Activated naive CD4-positive, alpha-beta T cell (primary cell): ENCODE measurements at places on chromosomes 5 and 9.

- DNase-seq, result no peak
Measured at GRCh38 chr5:96579711-96580110, 82.5 kb upstream of the CAST start.

DNA sequence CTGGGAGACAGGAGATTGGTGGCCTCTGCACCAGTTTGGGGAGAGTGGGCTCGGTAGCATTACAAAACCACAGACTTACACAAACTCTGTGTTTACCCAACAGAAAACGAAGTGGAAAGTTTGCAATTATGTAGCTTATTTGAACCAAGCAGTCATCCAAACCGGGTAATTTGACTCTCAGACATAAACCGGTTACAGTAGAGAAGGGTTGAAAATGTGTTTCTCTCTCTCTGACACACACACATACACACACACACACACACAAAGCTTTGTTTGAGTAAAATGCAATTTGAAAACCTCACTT, 97.1 kb upstream of the ZNF608 start:
- no peak for DNase-seq

- DNase-seq, result no peak
Measured at GRCh38 chr5:82129723-82130285, 148.3 kb downstream of the RPS23 start.

DNA sequence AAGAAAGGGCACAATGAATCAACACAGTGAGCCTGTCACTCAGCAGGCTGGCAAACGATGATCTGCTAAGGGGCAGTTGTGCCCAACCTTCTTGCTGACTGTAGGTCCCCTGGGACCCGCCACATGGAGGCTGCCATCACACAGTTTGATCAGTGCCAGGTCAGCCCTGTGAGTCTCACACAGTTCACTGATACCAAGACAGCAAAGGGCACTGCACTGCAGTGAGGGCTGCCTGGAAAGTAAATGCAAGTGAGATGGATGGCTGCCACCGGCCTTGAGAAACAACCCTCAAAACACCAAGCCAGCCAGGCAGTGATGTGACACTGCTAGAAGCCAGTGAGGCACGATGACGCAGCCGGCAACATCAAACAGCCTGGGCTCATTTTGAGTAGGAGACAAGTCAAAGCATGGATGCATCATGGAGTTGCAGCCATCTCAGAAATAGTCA, 30.3 kb downstream of the FOXD1 start:
- no peak for DNase-seq

- no peak for DNase-seq
Measured at GRCh38 chr5:129063483-129064113, 31.0 kb upstream of the ISOC1 start.

- DNase-seq, result no peak
Measured at GRCh38 chr9:73148447-73148937, 3.2 kb upstream of the ANXA1 start.

GRCh38 chr9:128163027-128163515, 3.0 kb downstream of the BBLN start:
- no peak for DNase-seq

DNA sequence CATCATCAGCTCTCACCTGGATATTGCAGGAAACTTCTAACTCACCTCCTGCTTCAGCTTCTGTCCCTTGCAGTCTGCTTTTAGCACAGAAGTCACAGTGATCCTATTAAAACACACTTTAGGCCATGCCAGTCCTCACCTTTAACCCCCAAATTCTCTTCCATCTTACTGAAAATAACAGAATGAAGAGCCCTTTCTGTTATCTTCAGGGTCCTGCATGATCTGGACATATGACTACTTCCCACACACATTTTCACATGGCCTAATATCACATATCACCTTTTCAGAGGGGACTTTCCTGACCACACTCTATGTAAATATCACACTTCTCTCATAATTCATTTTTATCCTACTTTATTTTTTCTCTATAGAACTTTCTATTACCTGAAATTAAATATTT, 550.6 kb upstream of the CLINT1 start:
- no peak for DNase-seq

GRCh38 chr9:113164536-113165300, 13.9 kb downstream of the SLC31A2 start:
- no peak for DNase-seq

GRCh38 chr5:43425983-43426382, 13.8 kb upstream of the CCL28 start:
- no peak for DNase-seq

GRCh38 chr9:85200726-85201404, 531.3 kb downstream of the NTRK2 start:
- DNase-seq, result no peak

- no peak for DNase-seq
Measured at GRCh38 chr5:178086266-178086665, 27.1 kb upstream of the N4BP3 start.

DNA sequence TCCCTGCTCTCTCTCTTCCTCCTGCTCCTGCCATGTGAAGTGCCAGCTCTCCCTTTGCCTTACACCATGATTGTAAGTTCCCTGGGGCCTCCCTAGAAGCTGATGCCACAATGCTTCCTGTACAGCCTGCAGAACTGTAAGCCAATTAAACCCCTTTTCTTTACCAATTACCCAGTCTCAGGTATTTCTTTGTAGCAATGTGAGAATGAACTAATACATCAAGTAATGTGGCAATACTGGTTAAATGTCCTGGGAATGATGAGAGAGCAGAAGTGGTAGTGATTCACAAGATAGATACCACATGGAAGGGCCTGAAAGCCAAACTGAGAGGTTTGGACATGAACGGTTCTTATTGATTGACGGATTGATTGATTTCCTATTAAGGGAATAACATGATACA, 62.6 kb upstream of the IL12B start:
- DNase-seq, result no peak

GRCh38 chr5:103178167-103178566, 58.1 kb downstream of the PPIP5K2 start:
- no peak for DNase-seq

DNA sequence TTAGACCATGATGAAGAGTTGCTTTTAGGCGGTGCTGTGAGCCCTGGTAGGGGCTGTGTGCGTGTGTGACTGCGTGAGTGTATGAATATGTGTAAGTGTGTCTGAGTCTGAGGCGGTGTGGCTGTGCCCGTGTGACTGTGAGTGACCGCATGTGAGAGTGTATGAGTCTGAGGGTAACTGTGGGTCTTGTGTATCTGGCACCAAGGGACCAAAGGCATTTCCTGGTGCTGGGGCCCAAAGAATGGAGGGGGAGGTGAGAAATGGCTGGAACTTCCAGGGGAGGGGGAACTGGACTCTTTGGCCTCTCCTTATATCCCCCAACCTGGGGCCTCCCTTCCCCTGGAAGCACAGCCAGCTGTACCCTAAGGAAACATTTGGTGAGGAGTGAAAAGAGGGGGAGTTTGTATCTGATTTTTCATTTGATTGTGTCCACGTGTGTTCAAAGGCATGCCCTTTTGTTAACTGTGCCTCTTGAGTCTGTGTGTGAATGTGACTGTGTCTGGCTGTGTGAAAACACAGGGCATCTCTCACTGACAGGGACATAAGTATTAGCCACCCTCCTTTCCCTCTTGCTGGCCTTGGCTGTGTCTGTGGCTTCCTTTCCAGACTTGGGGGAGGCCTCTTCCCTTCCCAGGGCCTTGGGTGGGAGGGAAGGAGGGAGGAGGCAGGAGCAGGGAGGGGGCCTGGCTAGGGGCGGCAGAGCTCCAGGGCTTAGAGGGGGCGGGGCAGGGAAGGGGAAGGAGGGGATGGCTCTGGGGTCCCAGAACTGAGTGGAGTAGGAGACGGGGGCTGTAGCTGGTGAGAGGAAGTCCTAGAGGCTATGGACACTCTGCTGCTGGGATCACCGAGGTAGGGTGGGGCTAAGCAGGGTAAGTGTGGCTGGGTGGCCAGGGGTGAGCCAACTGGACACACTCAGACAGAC, 1.4 kb downstream of the IL11RA start:
- DNase-seq, result no peak

- no peak for DNase-seq
Measured at GRCh38 chr5:172299916-172300439, 16.4 kb upstream of the UBTD2 start.

DNA sequence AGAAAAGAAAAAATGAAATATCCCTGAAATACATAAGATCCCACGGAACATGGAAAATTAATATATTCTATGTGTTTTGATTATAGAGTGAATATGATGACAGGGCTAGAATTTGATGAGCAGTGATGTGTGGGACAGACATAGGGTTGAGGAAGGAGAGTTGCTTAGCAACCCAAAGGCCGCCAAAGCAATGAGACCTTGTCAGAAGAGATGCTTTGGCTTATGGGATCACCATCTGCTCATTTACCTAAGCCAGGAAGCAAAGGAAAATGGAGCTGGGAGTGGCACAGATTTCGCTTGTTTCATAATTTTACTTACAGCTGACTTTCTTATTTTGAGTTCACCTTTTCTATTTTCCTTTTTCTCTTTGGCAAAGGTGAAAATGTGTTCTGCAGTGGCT, 20.9 kb upstream of the HAPLN1 start:
- DNase-seq, result no peak

- DNase-seq, result no peak
Measured at GRCh38 chr9:102911185-102911584, 83.9 kb upstream of the CYLC2 start.

GRCh38 chr9:72665421-72665820, 144.0 kb downstream of the TMC1 start:
- DNase-seq, result no peak

DNA sequence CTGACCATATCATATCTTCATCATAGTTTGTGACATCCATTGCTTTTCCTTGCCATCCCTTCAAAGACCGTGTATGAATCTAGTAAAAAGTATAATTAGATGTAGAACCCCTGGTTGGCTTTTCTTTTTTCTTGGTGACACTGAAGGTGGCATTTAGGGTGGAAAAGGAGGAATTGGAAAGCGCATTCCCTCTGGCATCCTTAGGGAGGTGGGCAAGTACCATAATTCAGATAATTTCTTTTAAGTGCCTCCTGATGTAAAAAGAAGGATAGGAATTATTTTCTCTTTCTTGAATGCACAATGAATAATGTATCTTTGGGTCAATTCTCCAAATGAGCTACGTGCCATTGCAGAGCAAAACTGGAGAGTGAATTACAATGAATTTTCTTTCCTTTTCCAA, 73.2 kb upstream of the SMARCA2 start:
- no peak for DNase-seq

- DNase-seq, result no peak
Measured at GRCh38 chr5:95284572-95285408, at the start of gene MCTP1. Gene MCTP1, minus strand, starts transcription at chr5:95285094.

DNA sequence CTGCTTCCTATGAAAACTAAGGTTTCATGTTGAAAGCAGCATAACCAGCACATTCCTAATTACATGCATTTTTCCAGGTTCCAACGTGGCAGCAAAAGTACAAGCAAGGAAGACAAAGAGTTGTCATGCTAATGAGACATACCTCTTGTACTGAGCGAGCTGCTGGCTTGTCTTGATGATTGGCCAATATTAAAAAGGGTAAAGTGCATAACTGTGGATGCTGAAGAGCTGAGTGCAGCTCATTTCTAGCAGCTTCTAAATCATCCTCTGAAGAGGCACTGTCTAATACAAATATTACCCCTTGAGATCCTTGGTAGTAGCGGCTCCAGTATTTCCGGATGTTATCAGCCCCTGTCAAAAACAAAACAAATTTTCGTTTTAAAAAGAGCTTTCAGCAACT, 197.3 kb downstream of the ARL15 start:
- DNase-seq, result no peak

DNA sequence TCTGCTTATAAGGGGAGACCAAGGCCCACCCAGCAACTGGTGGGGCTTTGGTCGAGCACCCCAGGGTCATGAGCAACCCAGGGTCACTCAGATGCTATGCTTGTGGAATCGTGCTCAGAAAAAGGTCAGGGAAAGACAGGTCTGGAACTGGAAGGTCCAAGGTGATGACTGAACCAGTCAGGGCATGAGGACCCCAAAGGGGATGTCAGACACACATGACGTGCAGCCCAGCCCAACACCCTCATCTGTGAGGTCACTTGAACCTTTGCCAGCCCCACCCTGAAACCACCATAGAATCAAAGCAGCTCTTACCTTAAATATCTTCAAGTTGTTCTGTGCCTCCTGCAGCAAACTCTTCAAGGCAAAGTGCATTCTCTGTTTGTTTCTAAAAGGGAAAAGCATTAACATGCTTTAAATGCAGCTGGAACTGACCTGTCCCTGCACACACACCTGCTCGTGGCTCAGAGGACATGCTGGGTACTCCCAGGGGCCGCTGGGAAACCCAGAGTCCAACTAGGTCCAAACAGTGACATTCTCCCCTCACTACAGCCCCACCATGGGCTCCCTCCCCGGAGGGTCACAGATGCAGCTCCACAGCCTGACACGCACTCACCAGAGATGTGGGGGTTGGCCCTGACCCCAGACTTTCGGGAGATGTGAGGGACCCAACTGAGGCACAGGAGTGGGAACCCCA, 29.4 kb downstream of the IPPK start:
- DNase-seq, result no peak

DNA sequence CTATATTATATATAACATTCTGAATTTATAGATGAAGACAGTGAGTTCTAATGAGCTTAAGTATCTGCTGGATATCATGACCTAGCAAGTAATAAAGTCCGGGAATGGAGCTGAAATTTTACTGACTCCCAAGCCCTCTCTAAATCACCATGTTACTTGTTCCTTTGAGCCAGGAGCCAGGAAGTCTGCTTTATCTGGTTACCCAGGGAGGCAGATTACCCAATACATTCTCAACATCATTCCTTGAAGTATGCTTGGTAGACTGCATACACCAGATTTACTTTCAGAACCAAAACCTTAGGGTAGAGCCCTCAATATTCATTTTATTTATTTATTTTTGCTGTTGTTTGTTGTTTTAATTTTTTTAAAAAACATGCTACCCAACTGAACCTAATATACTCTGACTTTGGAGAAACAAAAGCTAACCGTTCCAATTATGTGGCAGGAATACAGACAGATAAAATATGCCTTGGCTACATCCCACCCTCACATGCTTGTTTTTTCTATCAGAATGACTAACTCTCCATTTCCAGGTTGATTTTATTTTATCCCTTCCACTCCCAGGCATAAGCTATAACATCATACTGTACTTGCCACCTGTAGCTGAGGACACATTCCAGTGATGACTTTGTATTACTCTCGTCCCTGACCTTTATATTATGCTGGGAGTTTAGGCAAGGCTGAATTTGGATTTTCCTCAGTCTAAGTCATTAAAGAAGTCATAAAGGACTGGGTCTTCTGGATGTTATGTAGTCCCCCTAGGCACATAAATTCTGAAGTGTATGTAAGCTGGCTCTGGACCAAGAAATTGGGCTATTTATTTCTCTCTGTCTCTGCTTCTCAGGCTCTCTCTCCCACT, 82.0 kb downstream of the YIPF5 start:
- DNase-seq, result no peak

- no peak for DNase-seq
Measured at GRCh38 chr5:113259034-113259433, 175.8 kb downstream of the TSSK1B start.

- no peak for DNase-seq
Measured at GRCh38 chr9:129981180-129981907, 61.6 kb downstream of the FNBP1 start.
